ENCODE measurements at places on chromosomes 6 and 20.

GRCh38 chr6:298233-299103, 6.2 kb downstream of the DUSP22 start:
- no peak for DNase-seq

- DNase-seq: no peak
Observed at GRCh38 chr6:152296648-152297376, 340.4 kb downstream of the SYNE1 start.

DNA sequence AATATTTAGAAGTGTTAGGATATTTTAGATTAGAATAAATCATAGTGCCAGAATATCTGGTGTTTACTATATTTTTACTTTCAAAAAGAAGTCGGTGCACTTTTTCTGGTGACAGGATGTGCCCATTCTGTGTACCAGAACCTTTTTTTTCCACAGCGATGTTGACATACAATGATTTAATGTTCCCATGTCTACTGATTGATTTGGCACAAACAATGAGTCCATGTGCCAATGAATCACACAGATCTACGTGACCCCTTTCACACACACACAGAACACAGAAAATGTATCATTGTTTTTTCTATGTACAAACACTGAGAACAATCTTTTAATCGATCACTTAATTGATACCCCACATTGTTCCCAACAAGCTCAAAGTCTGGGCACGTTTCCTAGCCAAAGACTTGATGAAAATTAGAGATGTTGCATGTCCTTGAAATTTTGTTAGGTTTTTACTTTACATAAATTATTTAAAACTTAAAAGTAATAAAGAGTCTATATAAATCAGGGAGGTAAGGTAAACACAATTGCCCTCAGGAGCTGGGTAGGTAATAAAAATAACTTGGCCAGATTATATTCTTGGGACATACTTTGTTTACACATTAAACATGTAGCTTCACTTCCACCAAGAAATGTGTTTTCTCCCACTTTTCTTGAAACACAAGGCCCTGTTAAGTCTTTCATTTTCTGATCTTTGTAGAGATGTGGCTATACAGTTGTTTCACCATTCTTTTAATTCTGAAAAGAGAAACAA, 36.4 kb upstream of the SOX4 start:
- no peak for DNase-seq

- no peak for DNase-seq
Observed at GRCh38 chr6:43842231-43842794, 72.3 kb downstream of the VEGFA start.

- DNase-seq: peak; percentile 15
Observed at GRCh38 chr6:3831761-3832530, 17.2 kb upstream of the FAM50B start.

- DNase-seq: no peak
Observed at GRCh38 chr6:111480988-111481822, 1.8 kb downstream of the REV3L start.

- DNase-seq: no peak
Observed at GRCh38 chr6:20881365-20881764, 347.1 kb downstream of the CDKAL1 start.

DNA sequence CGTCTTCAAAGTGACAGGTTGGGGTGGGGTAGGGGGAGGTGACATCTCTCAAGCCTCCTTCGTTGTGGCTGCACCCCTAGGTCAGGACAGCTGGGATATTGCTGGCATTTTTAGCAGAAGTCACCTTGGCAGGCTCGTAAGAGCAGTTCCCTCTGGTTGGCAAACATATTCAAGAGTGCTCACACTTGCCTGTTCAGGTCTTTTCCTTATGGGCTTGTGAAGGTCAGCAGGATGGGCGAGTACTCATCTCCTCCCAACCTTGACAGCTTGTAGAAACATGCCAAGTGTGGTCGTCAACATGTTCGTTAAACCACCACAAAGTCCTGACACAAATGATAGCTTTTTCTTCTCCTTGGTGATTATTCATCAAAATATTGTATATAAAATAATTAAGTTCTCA, 113.6 kb downstream of the HDGFL1 start:
- no peak for DNase-seq

GRCh38 chr6:118660218-118660569, 8.8 kb upstream of the CEP85L start:
- no peak for DNase-seq

- DNase-seq: no peak
Observed at GRCh38 chr20:54134445-54135220, 39.2 kb downstream of the CYP24A1 start.

DNA sequence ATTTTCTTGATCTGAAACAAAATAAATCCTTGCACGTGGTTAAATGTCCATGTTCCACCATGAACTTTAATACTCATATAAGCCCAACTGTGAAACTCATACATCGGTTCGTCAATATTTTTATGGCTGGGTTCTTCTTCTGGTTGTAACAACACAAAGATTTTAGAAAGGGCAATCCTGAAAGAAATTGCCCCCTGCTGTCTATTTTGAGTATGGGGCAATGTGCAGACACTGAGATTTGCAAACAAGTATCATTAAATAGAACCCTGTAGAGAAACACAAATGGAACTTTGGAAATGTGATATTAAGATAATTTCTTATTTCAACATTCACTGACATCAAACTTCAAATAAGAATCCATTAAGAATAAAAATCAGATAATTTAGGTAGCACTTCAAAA, 80.2 kb upstream of the PHACTR1 start:
- DNase-seq: no peak

DNA sequence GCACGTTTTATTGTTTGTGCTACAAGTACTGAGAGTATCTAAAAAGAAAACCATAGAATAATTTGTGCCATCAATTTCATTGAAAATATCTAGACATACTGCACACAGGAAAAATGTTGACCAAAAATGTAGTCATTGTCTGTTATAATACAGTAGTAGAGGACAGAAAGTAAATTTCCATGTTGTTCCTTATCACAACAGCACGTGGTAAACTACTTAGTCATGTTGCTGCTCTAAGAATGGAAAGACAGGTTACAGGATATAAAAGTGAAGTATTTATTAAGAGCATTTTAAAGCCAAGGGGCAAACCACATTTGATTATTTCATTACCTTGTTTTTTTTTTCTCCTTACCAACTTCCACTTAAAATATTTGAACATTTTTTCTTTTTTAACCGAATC, 89.0 kb upstream of the CEP85L start:
- DNase-seq: no peak
